ENCODE measurements at places on chromosomes 11 and 22.

- no peak for DNase-seq
Observed at GRCh38 chr11:130403271-130403804, 25.1 kb downstream of the ADAMTS8 start.

GRCh38 chr11:88193278-88193677 lies 18.0 kb upstream of the RAB38 start:
- DNase-seq, result no peak

- no peak for DNase-seq
Observed at GRCh38 chr11:82854242-82854641, 46.0 kb downstream of the PRCP start.

- no peak for DNase-seq
Observed at GRCh38 chr11:129320494-129320893, 55.2 kb upstream of the BARX2 start.

- no peak for DNase-seq
Observed at GRCh38 chr11:27894552-27894951, 194.3 kb upstream of the BDNF start.

DNA sequence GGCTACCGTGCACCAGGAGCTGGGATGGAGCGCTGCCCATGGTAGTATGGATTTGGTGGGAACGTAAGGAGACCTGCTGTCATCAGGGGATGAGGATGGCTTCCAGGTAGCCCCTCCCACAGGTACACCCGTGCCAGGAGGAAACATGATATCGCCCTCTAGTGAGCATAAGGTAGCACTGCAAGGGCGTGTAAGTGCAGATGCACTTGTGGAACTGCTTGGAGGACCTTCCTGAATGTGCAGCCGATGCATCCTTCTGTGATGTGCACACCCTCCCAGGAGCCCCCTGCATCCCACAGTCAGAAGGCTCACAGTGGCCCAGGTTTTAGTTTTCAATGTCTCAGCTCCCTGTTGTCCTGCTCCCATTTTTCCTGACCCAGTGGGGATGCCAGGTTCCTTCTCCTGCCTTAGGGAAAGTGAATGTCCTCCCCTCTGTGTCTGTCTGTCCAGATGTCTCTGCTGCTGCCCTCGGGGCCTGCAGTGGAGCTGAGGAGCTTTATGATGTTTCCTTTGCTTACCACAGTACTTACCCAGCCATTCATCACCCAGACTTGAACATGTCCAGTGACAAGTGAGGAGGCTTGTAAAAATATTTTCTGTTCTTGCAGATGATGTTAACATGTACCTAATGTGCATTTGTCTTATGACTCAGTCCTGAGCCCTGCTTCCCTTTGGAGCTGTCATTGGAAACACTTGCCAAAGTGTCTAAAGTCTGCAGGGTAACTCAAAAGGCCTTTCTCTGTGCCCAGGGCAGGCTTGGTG lies 49.2 kb downstream of the DBX1 start:
- peak; percentile 11 for DNase-seq
